ENCODE measurements at places on chromosomes 2 and 18.

- DNase-seq, result no peak
Observed at GRCh38 chr18:55654986-55655385, 67.0 kb upstream of the TCF4 start.

DNA sequence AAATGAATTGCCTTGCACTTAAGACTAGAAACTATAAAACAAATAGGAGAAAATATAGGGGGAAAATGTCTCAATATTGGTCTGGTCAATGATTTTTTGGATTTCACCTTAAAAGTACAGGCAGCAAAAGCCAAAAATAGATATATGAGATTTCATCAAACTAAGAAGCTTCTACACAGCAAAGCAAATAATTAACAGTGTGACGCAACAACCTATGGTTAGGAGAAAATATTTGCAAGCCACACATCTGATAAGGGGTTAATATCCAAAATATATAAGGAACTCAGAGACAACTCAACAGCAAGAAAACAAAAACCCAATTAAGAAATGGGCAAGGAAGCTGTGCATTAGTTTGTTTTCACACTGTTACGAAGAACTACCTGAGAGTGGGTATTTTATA, 89.1 kb downstream of the MAIP1 start:
- no peak for DNase-seq

- DNase-seq, result no peak
Observed at GRCh38 chr18:58255701-58256311, 211.8 kb downstream of the NEDD4L start.

GRCh38 chr2:241970716-241971115, 101.2 kb downstream of the RTP5 start:
- DNase-seq, result no peak

DNA sequence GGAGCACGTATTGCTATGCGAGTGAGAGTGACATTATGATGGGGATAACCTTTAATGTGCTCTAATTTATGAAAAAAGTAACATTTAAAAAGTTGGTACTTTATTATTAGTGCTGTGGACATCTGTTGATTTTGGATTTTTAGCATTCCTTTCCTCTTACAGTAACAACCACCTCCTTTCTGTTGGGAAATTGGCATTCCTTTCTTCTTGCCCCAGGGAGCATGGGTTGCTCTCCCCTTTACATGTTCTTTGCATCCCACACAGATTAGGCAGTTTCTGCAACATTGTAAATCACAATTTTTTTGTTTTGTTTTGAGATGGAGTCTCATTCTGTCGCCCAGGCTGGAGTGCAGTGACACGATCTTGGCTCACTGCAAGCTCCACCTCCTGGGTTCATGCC, 300.2 kb downstream of the LPIN1 start:
- no peak for DNase-seq

All from CD4-positive, alpha-beta T cell treated with Interleukin-12 subunit alpha and Interleukin-12 subunit beta, for 1 hour (primary cell).